ENCODE measurements at places on chromosomes 7 and 10.

- no peak for DNase-seq
Observed at GRCh38 chr10:58414270-58415041, 29.2 kb downstream of the TFAM start.

DNA sequence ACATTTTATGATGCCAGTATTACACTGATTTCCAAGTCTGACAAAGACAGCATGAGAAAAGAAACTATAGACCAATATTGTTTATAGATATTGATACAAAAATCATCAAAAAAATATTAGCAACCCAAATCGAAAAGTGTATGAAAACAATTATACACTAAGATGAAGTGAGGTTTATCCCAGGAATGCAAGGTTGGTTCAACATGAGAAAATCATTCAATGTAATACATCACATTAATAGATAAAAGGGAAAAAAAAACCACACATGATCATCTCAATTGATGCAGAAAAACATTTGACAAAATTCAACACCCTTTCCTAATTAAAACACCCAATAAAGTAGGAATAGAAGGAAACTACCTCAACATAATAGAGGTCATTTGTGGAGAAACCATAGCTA, 153.9 kb downstream of the DNAJC1 start:
- no peak for DNase-seq

DNA sequence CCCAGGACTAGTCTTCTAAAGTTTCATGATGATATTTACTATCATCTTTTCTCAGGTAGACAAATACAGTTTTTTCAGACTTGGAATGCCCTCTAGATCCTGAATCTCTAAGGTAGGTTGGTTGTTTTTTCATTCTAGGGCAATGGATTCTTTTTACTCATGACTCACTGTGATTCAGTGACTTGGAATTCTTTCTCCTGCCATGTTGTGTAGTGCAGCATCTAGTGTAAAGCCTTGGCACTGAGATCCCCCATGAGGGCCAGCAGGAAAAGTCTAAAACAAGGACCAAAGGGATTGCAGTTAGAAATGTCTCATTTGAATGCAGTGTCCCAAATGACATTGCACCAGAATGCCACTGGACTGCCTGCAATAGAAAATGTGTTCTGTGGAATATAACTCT, 430.4 kb downstream of the NEBL start:
- no peak for DNase-seq

DNA sequence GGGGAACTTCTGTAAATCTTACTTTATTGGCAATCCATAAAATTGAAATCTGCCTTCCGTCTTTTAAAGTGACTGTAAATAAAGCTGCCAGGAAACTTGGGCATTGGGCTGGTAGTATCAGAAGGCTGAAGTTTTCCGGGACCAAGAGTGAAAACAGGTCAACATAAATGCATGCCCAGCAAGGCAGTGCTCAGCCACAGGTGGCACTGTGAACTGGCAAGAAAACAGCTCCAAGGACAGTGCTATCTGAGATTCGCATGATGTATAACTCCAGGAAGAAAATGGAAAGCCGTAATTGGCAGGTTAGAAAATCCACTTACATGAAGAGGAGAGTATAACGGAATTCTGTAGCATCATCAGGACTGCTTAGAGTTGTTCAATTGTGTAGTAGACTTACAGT, 1.9 kb upstream of the INSYN2A start:
- DNase-seq = no peak

DNA sequence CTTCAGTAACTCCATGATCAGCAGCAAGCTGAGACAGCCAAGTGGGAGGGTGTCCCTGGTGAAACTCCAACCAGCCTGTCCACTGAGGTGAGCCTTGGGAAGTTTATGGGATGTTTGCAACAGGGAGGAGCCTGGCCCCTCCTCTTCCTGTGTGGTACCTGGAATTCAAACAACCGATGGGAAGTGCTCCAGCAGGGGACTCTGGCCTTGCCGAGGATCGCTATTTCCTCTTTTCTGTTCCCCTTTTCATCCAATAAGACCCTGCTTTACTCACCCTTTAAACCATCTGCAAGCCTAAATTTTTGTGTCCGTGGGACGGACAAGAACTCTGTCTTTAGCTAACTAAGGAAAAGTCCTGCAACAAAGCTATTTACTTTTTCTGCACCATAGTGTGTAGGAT, 491.1 kb upstream of the ZMIZ1 start:
- DNase-seq = no peak

GRCh38 chr10:101007915-101008822, 8.6 kb downstream of the LZTS2 start:
- no peak for DNase-seq

DNA sequence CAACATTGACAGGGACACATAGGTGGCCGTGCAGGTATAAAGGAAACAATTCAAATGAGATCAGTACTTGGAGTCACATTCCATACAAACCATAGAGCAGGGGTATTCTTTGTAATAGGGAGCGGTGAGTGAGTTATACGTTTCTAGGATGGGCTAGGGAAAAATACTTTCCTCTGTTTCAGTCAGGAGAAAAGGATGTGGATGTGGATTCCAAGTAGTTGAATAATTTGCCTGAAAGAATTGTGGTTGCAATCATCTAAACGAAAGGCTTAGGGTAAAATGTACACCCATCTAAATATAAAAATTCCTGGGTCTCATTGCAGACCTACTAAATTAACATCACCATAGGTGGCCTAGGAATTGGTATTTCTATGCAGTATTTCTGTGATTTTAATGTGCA, 270.7 kb upstream of the IGFBP3 start:
- DNase-seq = no peak

- DNase-seq = no peak
Observed at GRCh38 chr10:8378198-8378983, 323.9 kb downstream of the GATA3 start.

- DNase-seq = no peak
Observed at GRCh38 chr7:21641546-21641945, 98.7 kb downstream of the DNAH11 start.

DNA sequence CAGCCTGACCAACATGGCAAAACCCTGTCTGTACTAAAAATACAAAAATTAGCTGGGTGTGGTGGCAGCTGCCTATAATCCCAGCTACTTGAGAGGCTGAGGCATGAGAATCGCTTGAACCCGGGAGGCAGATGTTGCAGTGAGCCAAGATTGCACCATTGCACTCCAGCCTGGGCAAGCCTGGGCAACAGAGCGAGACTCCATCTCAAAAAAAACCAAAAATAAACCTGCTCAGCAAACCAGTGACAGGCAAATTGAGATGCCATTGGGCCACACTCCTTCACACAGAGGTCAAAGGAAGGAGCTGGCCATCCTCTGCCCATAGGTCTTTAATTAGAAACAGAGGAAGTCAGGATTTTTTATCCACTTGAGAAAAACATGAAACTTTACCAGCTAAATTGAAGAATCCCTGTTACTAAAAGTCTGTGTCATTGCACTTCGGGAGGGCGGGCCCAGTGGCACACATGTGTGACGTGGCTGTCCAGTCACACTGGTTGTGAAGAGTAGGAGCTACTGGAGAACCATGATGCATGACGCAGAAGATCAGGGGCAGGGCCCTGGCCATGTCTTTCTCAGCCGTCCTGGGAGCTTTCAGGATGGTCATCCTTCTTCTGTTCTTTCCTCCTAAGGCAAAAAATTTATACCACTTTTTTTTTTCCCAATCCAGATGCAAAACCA, 118.3 kb upstream of the ZNF438 start:
- no peak for DNase-seq

DNA sequence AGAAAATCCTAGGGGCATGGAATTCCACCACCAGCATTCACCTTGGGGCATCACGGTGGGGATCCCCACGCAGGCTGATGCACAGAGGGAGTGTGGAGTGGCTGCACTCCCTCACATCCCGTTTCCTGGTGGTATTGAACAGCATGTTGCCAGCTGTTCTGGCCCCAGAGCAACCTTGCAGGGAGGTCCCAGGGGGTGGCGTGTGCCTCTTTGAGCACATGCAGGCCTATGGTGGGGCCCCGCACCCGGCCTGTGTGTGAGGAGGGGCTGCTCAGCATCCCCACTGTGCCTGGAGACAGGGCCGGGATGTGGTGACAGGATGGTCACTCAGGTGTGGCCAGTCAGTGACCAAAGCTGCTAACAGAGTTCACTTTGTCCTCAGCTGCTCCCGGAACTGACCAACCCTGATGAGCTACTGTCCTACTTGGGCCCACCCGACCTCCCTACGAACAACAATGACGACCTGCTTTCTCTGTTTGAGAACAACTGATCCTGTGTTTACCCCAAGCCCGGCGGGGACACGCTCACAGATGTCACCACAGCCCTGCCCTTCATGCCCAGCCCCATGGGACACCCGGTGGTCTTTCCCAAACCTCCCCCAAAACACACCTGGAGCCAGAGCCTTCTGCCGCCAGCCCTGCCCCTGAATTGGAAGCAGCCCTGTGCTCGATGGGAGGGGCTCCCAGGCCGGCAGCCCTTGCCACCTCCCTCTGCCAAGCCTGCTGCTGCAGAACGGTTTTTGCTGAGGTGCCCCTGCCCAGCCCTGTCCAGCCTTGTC, 18.7 kb downstream of the ZMIZ2 start:
- DNase-seq = peak; percentile 19

DNA sequence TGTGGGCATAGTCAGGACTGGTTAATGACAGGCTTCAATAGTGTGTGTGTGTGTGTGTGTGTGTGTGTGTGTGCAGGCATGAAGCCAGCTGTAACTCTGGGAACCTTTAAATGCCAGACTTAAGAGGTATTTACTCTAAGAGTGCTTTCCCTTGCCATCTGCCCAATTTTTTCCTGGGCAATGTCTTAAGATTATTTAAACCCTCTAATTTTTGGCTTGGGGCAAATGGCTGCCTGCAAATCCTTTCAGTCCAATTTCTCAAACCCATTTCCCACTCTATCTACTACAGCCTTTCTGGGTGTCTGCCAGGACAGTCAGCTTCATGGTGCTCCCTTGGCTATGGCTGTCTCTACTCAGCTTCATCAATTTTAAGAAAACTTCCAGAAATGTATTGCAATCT, 62.6 kb upstream of the C1GALT1 start:
- DNase-seq = no peak

- DNase-seq = no peak
Observed at GRCh38 chr10:13704964-13705363, 118.2 kb downstream of the PRPF18 start.

GRCh38 chr7:6422926-6423632, 24.7 kb downstream of the DAGLB start:
- no peak for DNase-seq

- DNase-seq = no peak
Observed at GRCh38 chr7:157896774-157897555, 560.2 kb downstream of the DNAJB6 start.

GRCh38 chr10:12235796-12236195, 39.8 kb downstream of the CDC123 start:
- DNase-seq = no peak

DNA sequence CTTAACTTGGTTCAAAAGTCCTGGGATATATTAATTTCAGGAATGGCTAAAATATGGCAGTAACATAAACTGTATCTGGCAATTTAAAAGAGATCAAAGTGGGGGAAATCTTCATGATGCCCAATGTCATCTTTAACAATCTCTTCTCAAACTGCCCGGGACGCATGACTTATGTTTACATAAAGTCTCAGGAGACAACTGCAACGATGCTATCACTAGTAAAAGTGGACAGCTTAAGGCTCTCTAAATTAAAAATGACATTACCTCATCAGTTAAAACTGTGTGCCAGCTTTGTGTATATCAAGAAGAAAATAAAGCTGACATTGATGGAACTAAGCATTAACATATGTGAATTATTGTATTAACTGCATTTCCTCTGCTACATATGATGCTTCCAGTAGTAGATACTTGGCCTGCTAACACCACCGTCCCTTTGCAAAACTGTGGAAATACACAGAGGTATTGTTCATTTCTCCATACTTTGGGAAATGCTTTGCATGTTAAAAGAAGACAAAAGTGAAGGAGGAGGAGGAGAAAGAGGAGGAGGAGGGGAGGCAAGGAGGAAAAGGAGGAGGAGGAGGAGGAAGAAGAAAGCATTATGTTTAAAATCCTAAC, 62.4 kb downstream of the NRP1 start:
- DNase-seq = no peak

DNA sequence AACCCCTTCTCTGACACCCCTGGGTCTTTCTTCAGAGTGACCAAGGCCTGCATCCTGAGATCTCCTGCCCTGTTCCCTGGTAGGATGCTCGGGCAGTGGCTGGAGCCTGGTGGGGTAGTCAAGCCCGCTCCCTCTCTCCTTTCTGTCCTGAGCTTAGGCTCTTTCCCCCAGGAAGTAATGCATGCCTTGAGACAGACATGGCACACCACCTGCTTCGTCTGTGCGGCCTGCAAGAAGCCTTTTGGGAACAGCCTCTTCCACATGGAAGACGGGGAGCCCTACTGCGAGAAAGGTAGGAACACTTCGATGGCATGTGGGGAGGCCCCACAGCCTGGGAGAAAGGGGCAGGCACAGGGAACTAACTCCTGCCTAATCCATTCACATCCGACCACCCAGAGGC, 37.9 kb upstream of the BMPR1A start:
- no peak for DNase-seq

DNA sequence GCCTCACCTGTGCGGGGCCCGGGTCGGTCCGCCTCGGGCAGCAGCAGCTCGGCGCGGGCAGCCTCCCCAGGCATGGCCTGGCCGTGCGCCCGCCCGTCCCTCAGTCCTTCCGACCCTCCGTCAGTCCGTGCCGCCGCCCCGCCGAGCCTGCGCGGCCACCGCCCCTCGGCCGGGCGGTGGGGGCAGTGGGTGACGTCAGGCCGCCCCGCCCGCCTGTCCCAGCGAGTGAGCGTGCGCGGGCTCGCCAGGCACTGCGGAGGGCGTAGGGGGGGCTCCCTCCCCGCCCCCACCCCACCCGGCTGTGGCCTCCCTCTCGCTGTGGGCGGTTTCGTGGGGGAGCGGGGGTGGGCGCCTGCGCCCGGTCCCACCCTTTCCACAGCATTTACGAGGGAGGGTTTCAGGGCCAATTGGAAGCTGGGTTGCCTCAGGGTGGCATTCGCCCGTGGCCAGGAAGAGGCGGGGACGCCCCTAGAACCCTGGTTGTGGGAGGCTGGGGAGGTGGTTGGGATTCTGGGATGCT, at the start of gene NACAD:
Gene NACAD, minus strand, starts transcription at position 149 of the 520 bp plus-strand sequence. Its CDS starts 75 bp downstream, at position 74.
- DNase-seq = peak; percentile 61

DNA sequence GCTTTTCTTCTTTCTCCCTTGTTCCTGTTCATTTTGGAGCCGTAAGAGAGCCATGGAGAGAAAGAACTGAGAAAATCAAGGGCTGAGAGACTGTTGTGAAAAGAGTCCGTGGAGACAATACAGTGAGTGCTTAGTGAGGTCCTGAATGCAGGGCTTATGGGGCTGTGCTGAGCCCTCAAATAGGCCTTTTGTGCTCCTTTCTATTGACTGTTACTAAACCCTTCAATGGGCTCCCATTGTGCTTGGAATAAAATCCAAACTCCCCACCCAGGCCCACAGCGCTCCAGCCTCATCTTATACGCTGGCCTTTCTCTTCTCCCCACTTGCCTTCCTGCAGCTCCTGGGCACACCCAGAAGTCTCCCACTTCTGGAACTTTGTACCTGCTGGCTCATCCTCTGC, 243.1 kb upstream of the HABP2 start:
- no peak for DNase-seq

- DNase-seq = no peak
Observed at GRCh38 chr7:105678811-105679495, 97.7 kb upstream of the EFCAB10 start.

GRCh38 chr7:36777062-36777461, 52.8 kb upstream of the AOAH start:
- no peak for DNase-seq
